ENCODE measurements at places on chromosomes 1 and 21.

- no peak for DNase-seq
Observed at GRCh38 chr1:62425041-62425440, 11.8 kb upstream of the USP1 start.

DNA sequence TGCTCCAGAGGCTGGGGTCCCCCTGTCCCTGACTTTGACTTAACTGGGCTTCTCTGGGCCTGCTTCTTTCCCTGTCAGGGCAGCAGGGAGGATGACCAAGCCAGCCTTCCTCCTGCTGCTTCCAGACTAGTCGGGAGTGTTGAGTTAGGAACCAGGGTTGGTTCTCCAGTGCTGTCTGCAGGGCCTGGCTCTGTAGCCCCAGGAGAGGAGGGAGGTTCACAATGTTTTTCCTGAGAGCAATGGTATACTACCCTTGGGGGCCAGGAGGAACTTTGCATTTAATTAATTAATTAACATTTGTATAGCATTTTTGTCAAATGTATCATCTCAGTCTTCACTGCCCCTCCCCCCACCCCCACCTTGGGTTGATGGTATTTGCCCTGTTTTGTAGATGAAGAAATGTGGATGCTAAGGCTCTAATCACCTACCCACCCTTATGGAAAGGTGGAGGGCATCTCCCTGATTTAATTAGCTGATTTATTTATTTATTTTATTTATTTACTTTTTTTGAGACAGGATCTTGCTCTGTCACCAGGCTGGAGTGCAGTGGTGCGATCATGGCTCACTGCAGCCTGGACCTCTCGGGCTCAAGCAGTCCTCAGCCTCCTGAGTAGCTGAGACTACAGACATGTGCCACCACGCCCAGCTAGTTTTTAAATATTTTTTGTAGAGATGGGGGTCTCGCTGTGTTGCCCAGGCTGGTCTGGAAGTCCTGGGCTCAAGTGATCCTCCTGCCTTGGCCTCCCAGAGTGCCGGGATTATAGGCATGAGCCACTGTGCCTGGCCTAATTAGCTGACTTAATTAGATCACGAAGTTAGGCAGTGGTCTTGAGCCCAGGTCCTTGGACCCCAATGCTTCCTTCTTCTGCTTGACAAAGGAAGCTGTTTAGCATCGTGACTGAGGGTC, 6.6 kb downstream of the H6PD start:
- DNase-seq = no peak

- no peak for DNase-seq
Observed at GRCh38 chr1:60265560-60266535, 192.3 kb upstream of the C1orf87 start.

DNA sequence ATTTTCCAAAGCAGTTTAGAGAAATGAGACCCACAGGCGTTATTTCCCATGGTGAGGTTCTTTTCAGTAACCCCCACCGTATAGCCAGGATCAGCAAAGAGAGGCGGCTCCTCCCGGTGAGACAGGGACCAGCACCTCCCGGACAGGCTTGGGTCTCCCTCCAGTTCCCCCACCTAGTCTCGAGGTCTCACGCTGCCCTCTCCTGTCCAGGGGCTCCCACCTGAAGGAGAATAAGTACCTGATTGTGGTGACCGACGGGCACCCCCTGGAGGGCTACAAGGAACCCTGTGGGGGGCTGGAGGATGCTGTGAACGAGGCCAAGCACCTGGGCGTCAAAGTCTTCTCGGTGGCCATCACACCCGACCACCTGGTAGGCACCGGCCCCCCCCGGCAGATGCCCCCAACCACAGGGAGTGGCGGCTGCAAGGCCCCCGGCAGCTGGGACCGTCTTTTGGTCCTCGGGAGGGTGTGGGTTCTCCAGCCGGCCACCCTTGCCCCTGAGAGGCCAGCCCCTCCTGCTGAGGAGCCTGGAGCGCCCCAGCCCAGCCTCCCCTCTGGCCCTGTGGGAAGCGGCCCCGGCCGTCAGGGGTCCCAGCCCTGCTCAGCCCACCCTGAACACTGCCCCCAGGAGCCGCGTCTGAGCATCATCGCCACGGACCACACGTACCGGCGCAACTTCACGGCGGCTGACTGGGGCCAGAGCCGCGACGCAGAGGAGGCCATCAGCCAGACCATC, 4.9 kb downstream of the COL6A1 start:
- DNase-seq = no peak

DNA sequence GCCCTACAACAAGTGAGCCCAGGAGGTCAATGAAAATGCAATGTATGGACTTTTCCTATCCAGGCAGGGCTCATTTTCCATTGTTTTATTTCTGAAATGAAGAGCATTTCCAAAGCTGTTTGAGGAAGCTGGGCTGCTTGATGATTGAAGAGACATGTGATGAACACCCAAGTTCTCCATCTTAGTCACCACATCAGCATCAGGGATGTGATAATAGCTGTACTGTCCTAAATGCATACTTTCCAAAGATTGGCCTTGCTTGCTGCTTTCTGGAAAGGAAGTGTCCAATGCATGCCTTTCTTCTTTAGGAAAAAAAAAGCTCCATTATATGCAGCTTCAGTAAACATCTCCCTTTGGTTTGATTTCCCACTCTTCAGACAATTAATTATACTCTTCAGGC, 425.9 kb upstream of the RUNX1 start:
- no peak for DNase-seq

- DNase-seq = no peak
Observed at GRCh38 chr21:45927851-45928850, 53.4 kb upstream of the COL6A1 start.

DNA sequence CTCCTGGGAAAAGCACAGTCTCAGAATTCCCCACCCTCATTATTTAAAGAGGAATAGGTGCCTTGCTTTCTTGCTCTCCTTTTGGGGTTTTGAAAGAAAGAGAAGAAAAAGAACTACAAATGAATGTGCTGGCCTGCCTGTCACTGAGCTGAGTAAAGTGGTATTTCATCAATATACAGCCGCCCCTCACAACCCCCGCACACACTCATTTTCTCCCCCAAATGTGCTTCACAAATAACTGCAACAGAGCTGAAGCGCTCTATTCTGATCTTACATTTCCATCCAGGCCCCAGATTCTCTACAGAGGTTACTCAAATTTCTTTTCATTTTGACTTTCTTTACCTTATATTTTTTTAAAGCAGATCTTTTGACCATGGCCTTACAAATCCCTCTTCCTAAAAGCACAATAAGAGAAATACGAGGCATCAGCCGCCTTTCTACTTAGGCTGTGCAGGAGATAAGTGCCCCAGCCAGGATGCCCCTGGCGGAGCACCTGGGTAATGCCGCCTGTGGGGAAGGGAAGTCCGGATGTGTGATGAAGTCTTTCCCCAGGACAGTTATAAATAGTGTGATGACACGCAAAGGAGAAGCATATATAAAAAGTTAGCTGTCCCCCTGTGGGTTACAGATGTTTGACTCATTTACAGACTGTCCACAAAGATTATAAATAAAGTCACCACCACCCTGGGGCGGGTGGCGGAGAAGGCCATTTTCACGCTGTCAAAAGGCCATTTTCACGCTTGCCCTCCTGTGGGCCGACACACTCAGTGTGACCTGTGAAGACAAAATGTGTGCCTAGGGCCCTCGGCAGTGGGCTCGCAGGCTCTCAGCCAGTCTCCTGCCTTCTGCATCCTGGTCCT, 6.5 kb downstream of the KCNN3 start:
- DNase-seq = peak; percentile 30

DNA sequence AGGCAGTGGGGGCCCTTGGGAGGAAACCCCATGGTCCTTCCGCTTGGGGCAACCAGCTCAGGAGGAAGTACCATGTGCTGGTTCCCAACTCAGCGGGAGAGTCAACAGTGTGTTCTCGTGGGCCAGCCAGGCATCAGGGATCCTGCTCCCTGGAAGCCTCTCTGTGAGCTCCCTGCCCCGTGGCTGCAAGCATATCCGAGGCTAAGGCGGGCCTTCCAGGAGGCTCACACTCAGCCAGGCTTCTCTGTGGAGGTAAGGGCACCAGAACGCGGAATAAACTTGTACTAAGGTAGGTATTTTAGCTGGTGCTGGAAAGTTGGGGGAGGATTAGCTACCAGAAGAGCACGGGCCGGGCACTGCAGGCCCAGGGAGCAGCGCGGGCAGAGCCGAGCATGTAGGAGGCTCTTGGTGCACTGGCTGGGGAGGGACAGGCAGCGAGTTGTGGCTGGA, 74.7 kb upstream of the POU3F1 start:
- no peak for DNase-seq

DNA sequence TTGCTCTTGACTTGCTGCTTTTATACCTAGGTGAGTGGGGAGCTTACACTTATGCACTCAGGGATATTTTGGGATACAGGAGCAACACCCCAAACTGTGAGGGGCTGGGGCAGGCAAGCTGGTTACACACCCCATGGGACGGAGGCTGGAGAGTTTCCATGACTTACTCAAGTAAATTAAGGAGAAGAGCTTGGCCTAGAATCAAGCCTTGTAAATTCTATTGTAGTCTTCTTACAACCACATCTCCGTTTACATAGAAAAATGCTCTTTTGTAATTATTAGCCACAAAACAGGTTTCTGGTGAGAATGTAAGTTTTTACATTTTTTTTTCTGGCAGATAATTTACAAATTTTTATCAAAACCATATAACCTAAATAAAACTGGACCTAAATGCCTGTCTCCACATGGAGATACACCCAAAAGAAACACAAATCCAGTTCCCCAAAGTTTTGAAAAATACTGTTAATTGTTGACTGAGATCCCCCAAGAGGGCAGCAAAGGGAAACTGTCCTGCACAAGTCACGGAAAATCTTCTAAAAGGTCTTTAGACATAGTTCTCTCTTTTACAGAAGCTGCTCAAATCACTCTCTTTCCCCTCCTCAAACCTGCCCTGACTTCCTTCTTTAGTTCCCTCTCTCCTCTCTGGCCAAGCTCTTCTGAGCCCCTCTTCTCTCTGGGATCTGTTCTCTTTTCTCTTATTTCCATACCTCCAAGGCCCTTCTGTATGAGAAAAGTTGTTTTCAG, 134.0 kb downstream of the HIVEP3 start:
- DNase-seq = no peak

DNA sequence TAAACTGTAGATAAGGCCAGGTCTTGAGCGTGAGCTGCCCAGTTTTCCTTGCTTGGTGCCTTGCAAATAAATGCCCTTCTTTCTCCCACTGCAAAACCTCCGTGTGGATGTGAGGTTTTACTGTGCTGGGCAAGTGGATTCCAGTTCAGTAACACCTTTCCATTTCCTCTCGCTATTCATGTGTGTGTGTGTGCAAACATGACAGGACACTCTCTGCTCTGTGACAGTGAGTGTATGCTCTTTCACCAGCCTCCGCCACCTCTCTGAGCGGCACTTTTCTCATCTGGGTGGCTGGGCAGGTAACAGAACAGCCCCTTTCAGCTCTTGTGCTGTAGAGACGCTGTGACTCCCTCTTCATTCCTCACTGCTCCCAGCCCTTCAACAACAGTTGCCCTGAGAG, 23.9 kb downstream of the CNIH3 start:
- DNase-seq = no peak

DNA sequence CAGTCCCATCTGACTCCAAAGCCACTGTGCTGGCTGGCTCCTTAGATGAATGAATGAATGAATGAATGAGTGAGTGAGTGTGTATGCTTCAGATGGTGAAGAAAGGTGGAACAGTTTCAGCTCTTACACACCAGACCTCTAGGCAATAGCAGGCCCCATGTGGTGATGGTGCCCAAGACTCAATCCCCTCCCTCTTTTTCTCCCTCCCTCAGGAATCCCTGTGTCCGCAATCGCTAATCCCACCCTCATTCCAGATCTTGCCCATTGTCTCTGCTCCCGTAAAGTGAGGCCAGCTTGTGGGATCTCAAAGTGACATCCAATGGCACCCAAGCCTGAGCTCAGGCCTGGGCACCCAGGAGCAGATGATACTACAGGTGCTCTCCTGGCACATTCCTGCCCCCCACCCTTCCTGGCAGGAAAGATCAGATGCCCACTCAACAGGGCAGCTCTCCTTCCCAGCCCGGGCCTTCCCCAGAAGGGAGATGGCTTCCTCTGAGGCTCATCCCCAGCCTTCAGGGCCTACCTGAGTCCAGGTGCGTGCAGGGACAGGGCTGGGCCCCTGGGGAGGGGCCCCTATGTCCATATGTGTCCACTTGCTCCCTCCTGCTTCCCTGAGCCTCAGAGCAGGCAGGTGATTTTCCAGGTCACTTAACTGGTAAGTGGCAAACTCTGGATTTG, 106.4 kb downstream of the HMGB4 start:
- DNase-seq = no peak

GRCh38 chr21:14982336-14982735, 82.5 kb downstream of the NRIP1 start:
- DNase-seq = no peak

- DNase-seq = peak; percentile 22
Observed at GRCh38 chr1:226827458-226827857, 43.0 kb upstream of the PSEN2 start.

- DNase-seq = no peak
Observed at GRCh38 chr1:159421821-159422220, 10.2 kb upstream of the OR10J4 start.

- DNase-seq = no peak
Observed at GRCh38 chr21:45019076-45019886, 55.1 kb upstream of the ADARB1 start.

DNA sequence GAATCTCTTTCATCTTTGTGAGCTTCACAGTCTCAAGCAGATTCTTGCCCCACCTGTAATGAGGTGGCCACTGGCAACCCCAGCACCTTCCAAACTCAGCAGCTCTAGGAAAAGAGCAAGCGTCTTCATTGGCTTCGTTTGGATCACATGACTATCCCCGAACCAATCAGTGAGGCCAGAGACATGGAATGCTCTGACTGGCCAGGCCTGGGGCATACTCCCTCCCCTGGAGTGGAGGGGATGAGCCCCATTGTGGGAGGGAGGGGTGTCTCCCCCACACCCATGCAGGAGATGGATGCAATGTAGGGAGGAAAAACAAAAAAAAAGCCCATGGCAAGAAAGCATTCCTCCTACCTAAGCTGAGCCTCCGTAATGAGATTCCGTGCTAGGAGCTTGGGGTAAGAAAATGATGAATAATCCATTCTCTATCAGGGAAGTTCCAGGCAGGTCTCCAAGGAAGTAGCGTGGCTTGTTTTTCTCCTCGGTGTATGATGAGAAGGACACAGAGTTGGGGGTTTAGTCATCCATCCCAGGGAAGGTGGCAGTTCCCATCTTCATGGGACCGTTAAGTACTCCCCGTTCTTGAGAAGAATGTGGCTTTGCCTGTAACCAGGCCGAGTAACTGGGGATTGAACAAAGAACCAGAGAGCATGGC, 32.7 kb downstream of the FHAD1 start:
- DNase-seq = no peak

DNA sequence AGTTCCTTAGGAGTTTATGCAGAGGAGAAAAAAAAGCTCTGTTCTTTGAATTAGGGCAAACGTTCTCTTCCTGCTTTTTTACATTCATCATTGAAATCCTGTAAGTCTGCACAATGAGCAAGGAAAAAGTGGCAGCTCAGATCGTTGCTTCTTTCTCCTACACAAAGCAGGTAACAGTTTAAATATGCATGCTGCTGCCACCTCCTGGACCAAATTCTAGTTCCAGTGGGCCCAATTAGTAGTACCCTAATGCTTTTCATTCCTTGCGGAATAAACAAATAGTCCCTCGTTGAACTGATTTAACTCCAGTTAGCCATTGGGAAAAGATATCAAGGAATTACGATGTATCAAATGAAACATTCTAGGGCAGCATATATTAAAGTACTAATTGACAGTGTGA, 20.1 kb downstream of the YTHDF2 start:
- DNase-seq = no peak

All from stimulated activated CD4-positive, alpha-beta T cell treated with anti-CD3 and anti-CD28 coated beads, Interleukin-4, amount 100 ng/mL, for 1 hour (primary cell).